ENCODE measurements at places on chromosomes 4 and X.

DNA sequence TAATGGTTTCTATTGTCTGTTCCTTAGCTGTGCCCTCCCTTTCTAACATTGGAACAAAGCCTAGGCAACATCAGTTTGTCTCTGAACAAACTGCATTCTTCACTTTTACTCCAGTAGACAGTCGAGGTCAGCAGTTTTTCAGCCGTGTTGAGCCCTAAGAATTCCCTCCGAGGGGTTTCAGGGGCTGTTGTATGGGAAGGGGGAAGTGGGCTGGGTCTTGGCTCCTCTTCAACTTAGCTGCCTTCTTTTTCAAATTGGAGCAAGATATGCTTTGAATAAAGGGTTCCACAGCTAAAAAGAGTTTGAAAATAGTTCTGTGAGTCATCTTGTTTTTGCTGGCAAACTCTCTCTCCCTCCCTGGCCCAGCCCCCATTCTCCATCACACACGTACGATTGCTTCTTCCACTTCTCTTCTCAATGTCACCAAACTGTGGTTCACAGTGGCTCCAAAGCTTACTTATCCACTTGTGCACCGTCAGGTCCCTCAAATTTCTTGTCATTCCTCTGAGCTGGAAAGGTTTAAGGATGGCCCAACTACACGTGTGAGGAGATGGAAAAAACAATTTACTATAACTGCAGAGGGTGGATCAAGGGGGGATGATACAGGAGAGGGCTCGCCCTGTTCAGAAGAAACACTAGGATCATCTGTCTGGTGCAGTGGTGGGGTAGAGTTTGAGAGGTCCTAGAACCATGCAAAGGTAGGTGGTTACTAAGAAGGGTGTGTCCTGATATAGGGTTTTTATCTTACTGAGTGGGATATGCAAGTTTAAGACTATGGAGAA, 9.2 kb upstream of the MAML3 start:
- DNase-seq, result no peak

DNA sequence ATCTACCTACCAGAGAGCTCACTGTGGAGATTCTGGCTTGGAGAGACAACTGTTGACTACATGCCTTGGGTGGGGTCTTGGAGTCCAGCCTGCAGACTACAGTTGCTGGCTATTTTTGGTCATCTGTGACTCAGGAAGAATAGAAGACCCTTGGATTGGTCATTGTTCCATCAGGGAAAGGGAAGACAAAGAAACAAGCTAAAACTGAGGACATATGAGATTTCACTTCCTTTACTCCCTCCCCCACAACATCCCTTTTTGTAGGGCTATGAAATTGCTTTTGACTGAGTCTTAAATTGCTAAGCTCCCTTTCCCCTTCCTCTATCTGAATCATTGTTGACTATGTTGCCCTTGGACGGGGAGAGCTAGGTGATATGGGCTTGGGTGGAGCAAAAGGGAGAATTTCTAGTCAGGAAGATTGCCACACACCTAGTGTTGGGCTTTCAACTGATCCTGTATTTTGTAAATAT, 11.7 kb downstream of the MSN start:
- DNase-seq, result no peak

GRCh38 chrX:153245288-153245731, 66.2 kb downstream of the MAGEA1 start:
- no peak for DNase-seq

- DNase-seq, result no peak
These were observed 65.0 kb downstream of the MAPK10 start for GRCh38 chr4:86294883-86295282.

GRCh38 chr4:169164669-169165415, 105.9 kb downstream of the SH3RF1 start:
- no peak for DNase-seq
